ENCODE measurements at places on chromosomes 1 and 21.

DNA sequence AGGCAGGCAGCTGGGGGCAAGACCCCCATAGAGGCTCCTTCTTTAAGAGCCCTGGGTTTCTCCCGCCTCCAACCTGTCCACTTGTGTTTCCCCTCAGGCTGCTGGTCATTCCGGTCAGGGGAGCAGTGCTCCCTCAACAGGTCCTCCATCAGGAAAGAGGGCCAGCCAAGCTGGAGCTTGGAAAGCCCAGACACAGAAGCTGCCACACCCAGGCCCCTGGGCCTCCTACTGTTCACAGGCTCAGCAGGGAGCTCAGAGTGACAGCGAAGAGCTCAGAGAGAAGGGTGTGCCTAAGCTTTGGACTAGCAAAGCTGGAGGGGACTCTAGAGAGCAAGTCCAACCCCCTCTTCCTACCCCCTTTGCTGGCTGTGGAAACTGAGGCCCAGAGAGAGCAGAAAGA is 10.3 kb upstream of the CDCP2 start:
- no peak for DNase-seq

- no peak for DNase-seq
Measured at GRCh38 chr1:208497866-208498541, 253.8 kb upstream of the PLXNA2 start.

DNA sequence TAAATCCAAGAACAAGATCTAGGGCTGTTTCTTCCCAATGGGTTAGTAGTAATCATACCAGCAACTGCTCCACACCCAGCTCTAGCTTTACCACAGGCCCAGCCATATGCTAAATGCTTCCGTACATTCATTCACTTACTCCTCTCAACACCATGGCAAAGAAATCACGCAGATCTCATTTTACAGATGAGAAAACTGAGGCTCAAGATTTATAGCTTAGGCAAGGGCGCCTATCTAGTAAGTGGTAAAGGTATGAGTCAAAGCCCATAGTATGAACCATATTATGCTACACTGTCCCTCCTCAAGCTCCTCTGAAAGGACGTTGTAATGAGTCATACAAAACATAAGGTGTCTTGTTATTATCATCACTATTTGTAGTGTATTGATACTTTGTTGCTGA is 82.2 kb downstream of the NIBAN1 start:
- DNase-seq, result no peak

GRCh38 chr1:42933610-42934491 is 24.8 kb downstream of the SLC2A1 start:
- no peak for DNase-seq

DNA sequence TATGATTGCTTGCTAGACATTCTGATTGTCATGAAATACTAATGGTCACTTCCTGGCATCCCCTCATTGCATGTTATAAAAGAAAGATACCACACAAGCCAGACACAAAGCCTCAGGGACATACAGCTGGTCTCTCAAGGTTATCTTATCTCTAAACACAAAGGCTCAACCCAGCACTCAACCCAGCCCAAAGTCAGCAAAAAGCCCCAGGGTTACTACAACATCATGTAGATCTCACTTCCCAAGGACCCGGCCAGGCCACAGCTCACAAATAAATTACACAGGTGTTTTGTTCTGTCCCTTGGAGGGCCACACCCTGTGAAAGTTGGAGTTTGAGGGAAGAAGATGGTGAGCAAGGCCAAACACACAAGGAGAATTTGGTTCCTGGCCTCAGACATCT is 109.7 kb upstream of the BARHL2 start:
- DNase-seq, result no peak

DNA sequence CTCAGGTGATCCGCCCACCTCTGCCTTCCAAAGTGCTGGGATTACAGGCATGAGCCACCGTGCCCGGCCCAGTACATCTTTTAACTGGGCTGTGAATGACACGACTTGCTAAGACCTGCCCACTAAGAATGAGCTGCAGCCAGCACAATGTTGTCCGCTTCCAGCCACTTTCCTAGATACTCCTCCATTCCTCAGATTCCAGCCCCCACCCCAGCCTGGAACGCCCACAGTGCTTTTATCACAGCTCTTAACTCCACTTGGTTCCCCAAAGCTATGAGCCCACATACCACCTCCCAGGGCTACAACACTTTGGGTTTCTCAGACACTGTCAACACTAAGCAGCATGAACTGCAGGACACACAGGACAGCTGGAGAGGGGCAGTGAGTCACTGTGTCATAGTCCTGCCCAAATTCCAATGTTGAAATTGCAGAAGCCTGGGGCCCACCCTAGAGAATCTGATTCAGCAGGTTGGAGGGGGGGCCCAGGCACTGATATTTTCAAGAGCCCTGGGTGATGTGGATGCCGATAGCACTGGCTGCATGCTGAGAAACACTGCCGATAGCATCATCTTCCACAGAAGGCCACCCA is 58.0 kb downstream of the ACBD3 start:
- no peak for DNase-seq

DNA sequence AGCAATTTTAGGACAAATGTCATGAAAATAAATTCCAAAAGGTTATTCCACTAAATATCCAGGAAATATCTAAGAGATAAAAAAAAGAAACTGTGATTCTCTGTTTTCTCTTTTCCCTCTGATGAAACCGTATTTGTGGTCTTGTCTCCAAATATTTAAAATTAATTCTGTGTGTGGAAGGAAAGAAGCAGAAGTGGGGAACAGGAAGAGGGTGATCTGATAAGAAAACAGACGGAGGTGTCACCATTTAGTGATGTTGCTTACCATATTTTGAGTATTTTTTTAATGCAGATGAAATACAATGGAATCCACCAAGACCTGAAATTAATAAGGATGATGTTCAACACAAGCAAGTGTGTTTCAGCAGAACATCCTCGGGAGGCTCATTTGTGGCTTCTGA is 29.6 kb downstream of the CLCA1 start:
- DNase-seq, result no peak

DNA sequence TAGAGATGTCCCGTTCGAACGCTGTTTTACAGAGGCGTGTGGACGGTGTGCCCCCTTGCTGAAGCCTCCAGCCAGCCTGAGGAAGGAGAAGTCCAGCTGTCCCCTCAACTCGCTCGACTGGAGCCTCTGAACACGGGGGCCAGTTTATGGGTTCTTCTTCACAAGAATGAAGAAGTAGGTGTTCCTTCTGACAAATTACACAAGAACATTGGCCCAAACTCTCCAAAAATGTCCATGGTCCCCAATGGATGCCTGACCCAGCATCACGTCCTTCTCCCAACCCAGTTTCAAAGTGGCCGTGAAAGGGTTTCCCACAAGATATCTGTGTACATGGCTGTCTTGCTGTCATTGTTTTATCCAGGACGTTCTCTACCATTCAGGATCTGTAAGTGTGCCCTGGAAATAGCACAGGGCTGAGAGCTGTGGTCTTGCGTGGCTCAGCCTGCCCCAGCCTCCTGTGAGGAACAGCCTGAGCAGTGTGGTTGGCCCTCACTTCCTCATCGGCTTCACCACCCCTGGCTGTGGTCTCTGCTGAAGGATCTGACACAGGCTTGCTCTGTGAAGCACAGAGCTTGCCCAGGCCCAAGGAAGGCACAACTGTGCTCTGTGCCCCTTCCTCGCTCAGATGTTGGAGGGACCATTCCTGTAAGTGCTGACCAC is 1.0 kb upstream of the S100B start:
- DNase-seq, result no peak

- DNase-seq, result no peak
Measured at GRCh38 chr1:6667139-6667538, 34.5 kb downstream of the DNAJC11 start.

DNA sequence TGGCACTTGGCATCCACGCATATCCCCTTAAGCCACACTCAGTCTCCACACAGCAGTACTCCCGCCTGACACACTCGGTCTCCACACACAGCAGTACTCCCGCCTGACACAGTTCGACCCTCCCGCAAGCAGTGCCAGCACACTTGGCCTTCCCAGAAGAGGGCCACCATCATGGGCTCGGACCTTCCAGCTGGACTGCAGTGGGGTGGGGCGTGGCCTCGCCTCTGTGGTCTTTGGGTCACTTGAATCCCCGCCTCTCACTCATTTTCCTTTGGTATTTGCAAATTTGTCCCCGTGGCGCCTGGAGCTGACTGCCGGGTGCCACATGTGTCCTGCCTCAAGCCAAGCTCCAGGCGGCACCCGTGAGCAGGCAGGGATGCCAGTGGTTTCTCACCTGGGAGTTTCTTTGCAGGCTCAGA is 63.7 kb downstream of the FAAP20 start:
- no peak for DNase-seq
